ENCODE measurements at places on chromosomes 4 and X.

- peak; percentile 61 for DNase-seq
Observed at GRCh38 chr4:122665161-122665929, 44.5 kb upstream of the IL21 start.

- peak; percentile 91 for DNase-seq
Observed at GRCh38 chr4:136864604-136865185, 667.6 kb downstream of the PCDH18 start.

- DNase-seq, result peak; percentile 54
Observed at GRCh38 chr4:2413821-2414610, 4.4 kb downstream of the ZFYVE28 start.

- no peak for DNase-seq
Observed at GRCh38 chr4:87243426-87244053, 23.1 kb upstream of the KLHL8 start.

- DNase-seq, result no peak
Observed at GRCh38 chr4:108454227-108454626, 166.1 kb upstream of the RPL34 start.

DNA sequence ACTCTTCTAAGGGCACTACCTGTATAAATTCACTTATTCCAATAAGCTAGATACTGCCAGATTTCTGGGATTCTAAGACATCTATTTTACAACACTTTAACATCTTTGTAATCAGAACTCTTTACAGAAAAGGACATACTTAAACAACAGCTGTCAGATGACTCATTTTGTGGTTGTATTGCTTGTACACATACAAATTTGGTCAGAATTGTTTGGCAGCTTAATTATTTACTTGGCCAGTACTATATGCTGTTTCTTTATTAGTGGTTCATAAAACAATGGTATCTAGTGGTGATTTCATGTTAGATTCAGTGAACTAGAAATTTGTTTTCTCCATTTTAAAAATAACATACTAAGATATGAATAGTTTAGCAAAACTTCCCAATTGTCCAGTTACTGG, 27.2 kb downstream of the PALLD start:
- DNase-seq, result peak; percentile 92

GRCh38 chr4:173381610-173382009, 10.9 kb downstream of the SAP30 start:
- DNase-seq, result peak; percentile 50

GRCh38 chr4:15303052-15303641, 124.7 kb upstream of the C1QTNF7 start:
- DNase-seq, result peak; percentile 47

DNA sequence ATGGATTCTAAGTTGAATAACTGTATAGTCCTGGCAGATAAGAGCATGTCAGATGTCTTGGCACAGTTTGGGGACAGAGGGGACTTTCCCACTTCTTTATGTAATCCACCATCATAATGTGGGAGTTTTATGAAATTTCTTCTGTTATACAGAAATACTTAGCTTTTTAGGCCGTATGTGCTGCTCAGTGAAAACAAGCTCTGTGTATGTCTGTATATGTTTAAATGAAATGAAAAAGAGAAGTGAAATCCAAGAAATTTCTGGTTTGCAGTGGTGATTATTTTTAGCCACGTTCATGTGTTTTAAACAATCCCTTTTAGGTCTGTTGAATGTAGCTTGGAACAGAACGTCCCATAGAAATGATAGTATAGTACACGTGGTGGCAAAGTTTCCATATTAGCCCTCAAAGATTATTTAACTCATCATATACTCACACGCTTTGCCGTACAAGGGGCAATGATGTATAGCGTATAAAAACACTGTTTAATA, 41.0 kb downstream of the GAB1 start:
- no peak for DNase-seq

- no peak for DNase-seq
Observed at GRCh38 chrX:85630901-85631300, 251.4 kb upstream of the POF1B start.

DNA sequence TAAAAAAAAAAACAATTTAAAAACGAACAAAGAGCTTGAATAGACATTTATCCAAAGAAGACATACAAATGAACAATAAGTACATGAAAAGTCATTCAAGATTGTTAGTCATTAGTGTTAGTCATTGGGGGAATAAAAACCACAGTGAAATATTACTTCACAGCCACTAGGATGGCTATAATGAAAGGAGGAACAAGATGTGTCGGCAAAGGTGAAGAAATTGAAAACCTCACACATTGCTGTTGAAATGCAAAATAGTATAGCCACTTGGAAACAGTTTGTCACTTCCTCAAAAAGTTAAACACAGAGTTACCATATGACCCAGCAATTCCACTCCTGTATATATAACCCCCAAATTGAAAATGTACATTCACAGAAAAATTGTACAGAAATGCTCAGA, 45.2 kb upstream of the SLC39A8 start:
- peak; percentile 5 for DNase-seq

DNA sequence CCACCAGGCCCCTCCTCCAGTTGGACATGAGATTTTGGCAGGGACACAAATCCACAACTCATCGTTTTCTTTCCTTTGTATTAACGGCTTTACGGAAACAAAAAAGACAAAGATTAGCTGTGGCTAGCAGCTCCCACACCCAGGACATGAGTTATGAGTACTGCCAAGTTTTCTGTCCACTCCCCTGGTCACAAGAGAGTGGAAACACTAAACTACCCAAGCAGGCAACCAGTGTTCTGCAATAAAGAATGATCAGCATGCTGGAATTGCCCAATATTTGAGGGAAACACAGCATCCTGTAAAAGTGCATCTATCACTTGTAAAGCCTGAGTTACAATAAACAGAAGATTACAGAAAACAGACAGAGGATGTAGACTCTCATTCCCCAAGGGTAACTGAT, 358.4 kb downstream of the NLGN4X start:
- no peak for DNase-seq

GRCh38 chr4:23934915-23935314, 45.1 kb upstream of the PPARGC1A start:
- DNase-seq, result peak; percentile 98

DNA sequence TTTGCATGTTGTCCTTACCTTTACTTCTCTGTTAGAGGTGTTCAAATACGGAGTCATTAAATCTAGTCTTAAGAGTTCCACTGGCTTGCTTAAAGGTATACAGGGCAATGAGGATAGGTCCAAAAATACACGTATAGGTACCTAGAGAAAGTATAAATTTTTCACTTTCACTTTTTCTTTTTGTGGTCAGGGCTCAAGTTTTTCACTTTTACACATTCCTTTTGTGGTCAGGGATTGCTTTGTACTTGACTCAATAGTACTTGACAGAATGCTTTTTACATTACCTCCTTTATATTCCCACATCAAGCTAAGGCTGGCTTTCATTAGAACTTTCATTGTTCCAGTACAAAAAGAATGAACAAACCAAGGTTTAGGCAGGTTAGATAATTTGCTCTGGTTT, 21.7 kb downstream of the TMEM184C start:
- peak; percentile 11 for DNase-seq

DNA sequence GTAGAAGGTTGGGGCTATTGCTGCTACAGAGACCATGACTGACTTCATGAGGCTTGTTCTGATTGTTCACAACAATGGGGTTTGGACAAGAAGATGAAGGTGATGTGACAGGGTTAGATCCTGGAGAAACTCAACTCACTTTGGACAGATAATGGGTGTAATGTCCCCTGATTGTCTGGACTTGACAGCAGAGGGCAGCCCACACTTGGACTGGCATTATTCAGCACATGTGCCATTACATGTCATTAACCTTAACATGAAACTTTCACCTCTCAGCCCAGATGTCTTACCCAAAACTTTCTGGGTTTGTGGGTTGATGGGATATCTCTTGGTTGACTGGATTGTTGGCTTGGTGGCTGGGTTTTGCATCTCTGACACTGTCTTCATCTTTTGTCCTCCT, 101.5 kb downstream of the MXRA5 start:
- peak; percentile 6 for DNase-seq

DNA sequence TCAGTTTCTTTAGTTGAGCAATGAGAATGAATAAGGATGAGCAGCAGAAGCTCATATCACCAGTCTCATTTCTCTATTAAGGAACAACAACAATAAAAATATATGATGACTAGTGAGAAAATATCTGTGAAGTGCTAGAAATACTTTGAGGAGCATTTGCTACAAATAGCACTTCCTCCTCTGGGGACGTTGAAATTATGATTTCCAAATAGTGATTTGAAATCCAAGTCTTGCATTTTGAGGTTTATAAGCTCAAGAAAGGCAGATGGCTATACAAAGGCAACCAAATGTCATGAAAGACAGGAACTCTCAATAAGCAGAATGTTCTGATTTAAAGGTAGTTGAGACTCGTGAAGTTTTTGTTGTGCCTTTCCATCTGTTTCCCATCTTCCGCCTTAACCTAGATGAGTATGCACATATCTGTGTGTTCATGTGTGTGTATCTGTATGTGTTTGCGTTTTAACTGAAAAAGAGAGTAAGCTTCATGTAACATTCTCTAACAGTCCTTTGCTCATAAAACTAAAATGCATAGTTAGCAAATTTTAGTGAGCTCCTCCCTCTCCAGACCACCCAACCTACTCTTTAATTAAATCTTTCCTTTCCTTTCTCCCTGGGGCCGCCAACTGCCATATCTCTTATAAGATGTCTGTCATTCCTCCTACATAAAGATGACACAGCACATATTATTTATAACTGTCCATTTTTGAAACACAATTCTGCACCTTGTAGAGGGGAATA, 222.6 kb upstream of the RASGEF1B start:
- DNase-seq, result no peak

GRCh38 chr4:161356351-161356750, 807.4 kb downstream of the FSTL5 start:
- no peak for DNase-seq
